ENCODE measurements at places on chromosomes 7 and 10.

DNA sequence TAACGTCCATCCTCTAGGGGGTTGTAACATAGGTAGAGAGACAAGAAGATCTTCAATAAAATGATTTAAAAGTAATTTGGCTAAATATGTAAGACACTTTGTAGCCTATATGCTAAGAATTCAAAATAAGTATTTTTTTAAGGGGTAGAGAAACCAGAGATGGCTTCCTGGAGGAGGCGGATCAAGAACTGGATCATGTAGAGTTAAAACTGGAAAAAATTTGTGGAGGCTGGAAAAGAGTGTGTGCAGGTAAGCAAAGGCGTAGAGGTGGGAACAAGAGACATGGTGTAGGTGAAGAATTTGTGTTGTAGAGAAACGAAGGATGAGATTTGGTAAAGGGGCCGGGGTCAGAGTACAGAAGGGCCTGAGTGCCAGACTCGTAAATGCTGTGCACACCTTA is 172.6 kb downstream of the TMEM178B start:
- no peak for DNase-seq

DNA sequence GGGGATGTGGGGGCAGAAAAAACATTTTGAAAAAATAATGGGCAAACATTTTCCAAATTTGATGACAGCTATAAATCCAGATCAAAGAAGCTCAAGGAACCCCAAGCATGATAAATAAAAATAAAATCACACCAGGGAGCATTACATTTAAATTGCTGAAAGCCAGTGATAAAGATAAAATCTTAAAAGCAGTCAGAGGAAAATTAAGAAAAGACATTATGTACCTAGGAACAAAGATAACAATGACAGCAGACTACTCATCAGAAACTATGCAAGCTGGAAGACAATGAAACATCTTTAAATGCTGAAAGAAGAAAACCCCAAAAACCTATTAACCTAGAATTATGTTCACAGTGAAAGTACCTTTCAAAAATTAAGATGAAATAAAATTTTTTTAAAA is 23.3 kb downstream of the NEUROG3 start:
- DNase-seq: no peak

GRCh38 chr10:133391761-133392518 is 2.0 kb upstream of the MTG1 start:
- no peak for DNase-seq

GRCh38 chr7:45075871-45076796 is 12.6 kb downstream of the NACAD start:
- DNase-seq: no peak

- DNase-seq: no peak
Observed at GRCh38 chr7:66076462-66077329, 1.1 kb downstream of the ASL start.

- no peak for DNase-seq
Observed at GRCh38 chr10:52818019-52818418, 45.4 kb upstream of the MBL2 start.

- no peak for DNase-seq
Observed at GRCh38 chr10:132205650-132206376, 19.1 kb downstream of the DPYSL4 start.

- DNase-seq: no peak
Observed at GRCh38 chr7:158816995-158817394, 12.3 kb downstream of the ESYT2 start.

- no peak for DNase-seq
Observed at GRCh38 chr10:114131094-114131493, 42.9 kb downstream of the CCDC186 start.

GRCh38 chr10:72720814-72721660 is 29.1 kb downstream of the MCU start:
- DNase-seq: no peak

GRCh38 chr7:120539321-120539720 is 266.3 kb downstream of the KCND2 start:
- no peak for DNase-seq

DNA sequence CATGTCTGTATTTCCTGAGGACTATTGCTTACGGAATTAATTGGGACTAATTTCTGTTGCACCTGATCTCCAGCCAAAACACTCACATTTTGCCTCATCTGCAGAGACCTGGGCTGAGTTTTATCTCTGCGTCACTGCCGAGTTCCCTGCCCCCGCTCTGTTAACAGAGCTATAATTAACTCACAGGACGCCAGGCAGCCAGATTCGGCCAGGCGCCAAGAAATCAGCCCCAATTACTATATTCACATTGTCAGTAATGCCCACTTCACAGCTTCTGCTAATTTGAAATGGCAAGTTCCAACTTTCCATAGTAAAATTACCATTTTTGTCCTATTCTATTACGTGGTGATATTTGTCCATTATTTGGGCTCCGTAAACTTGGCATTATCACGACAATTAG is 130.5 kb downstream of the CUX1 start:
- DNase-seq: no peak

DNA sequence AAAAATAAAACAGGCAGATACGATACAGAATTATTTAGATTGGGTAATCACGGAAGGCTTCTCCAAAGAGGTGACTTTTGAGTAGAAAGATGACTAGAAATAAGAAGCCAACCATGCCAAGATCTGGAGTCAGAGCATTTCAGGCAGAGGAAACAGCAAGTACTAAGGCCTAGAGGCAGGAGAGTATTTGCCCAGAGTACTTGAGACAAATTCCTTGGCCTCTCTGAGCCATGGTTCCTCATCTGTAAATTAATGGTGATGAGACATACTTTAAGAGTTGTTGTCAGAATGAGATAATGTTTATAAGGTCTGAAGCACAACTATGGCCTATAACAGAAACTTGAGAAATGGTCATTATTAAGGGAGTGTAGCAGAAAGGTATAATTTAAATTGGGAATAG is 15.8 kb upstream of the GPR37 start:
- no peak for DNase-seq

DNA sequence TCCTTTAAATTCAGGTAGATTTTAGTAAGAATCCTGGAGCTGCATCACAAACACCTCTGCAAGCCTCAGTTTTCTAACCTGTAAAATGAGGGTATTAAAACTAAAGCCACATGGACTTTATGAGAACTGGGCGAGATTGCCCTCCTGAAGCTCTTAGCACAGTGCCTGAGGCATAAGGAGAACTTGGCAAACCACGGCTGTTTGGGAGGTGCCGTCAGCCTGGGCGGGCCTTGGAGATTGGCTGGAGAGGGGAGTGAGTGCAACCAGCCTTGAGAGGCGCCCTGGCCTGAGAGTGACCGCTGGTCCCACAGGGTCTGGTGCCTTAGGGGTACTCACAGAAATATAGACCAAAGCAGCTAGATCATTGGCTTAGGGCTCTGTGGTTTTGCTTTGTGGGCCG is 5.4 kb upstream of the TNS3 start:
- DNase-seq: no peak

- DNase-seq: no peak
Observed at GRCh38 chr10:90321132-90321816, 536.6 kb downstream of the HTR7 start.

DNA sequence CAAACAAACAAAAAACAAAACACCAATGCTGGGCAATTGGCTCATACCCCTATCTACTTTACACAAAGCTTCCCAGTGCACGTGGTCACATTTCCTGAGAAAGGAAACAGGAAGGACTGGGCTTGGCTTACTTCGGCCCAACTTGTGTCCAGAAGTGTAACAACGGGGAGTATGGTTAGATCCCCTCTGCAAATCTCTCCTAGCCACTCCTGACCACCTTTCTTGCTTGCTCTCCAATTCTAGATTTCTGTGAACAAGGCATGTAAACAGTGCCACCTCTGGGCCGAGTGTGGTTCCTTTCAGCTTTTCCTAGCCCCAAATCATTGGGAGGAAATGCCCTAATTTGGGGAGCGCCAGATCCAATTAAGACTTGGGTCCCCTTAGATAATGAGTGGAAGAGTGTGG is 21.0 kb upstream of the FRAT2 start:
- no peak for DNase-seq

All from stimulated activated CD4-positive, alpha-beta T cell treated with anti-CD3 and anti-CD28 coated beads, TNF-alpha, amount 100 ng/mL, for 24 hours (primary cell).